ELR (cell line): ENCODE measurements at places on chromosomes 3 and 15.

GRCh38 chr3:184339001-184339400, 1.6 kb downstream of the FAM131A start:
- no peak for DNase-seq

- DNase-seq, result no peak
Measured at GRCh38 chr3:109114746-109115145, 3.2 kb downstream of the MORC1 start.

GRCh38 chr3:57268416-57268815, 24.1 kb downstream of the ASB14 start:
- no peak for DNase-seq

DNA sequence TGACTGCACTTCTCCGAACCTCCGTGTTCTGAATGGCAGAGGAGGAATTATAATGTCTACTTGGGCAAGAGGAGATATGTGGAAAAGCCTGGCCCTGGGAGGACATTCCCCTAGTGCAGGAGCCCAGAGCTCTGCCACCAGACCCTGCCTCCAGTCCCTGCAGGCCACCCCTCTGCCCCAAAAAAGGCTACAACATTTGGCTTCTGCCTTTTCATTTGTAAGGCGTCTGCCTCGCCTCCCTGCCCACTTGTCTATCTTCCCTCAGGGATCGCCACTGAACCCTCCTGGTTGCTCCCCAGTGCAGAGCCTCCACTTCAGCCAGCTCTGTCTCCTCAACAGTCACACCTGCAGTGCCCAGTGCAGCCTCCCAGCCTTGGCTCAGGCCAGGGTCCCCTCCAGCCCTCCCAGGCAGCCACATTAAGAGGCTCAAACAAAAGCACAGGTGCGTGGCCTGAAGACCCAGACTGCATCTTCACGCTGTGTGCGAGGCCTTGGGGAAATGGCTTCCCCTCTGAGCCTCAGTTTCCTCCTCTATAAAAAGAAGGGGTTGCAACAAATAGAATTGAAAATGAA, 125.9 kb upstream of the SMAD3 start:
- DNase-seq, result no peak

DNA sequence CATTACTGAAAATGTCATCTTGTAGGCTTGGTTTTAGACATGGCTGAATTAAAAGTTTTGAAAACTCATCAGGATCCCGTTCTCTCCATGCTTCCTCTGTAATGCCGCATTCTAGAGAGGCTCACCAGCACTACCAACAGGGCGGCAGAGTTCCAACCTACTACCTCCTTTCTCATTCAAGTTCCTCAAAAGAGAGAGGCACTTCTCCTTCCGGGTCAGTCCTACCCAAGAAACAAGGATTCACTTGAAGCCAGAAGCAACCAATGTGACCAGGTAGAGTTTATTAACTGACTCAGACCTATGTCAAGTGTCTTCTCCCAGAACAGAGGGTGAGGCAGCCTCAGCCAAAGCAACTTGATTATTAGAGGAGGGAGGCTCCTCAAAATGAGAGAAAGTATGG, 59.8 kb upstream of the GYG1 start:
- no peak for DNase-seq

GRCh38 chr3:27176256-27176655, 192.9 kb downstream of the NEK10 start:
- no peak for DNase-seq

GRCh38 chr3:14465425-14465824, 63.0 kb downstream of the SLC6A6 start:
- no peak for DNase-seq

- peak; percentile 80 for DNase-seq
Measured at GRCh38 chr3:138347960-138348753, at the start of gene MRAS. TSS of gene MRAS (plus strand) at chr3:138348579. CDS start at chr3:138372884, 24,305 bp downstream.

DNA sequence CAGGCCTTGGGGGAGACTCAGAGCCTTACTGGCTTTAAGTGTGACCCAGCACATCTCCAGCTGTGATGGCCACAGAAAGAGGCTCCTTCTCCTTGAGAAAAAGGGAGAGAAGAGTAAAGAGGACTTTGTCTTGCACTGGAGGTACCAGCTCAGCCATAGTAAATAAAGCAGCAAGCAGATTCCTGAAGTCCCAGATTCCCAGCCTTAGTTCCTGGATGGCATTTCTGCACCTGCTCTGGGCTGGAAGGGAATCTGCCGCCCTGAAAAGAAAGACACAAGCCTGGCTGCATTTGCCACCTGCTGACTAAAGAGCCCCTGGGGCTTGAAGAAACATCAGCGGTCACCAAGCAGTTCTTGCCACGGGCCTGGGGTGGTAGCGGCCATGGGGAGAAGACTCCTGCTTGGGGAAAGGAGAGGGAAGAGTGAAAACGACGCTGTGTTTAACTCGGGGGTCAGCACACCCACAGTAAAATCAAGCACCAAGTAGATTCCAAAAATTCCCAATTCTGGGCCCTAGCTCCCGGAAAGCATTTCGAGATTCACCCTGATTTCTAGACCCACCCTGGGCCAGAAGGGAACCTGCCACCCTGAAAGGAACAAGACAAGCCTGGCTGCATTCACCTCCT, 24.2 kb upstream of the TNK2 start:
- no peak for DNase-seq

DNA sequence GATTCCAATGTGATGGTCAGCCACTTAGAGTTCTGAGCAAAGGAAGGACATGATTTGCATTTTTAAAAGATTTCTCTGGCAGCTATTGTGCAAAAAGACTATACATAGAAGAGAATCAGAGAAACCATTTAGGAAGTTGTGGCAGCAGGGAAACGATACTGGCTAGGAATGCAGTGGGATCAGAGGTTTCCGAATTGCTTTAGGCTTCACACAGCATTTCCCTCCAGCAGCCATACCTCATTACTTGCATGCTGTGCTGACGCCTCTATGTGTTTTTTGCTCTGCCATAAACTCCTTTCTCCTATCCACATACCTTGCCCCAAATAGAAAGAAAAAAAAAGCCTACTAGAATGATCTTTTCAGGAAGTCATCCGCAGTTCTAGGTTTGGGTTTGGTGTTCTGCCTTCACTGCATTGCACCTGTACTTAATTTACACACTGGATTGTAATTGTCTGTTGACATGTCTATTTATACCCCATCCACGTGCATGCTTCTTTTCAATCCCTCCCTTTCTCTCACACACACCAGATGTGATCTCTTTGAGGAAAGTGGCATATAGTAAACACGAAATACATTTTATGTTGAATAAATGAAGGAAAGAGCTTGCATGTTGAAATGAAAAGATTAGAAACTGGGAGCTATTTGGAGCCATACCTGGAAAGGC, 860.3 kb upstream of the SEMA6D start:
- DNase-seq, result no peak

DNA sequence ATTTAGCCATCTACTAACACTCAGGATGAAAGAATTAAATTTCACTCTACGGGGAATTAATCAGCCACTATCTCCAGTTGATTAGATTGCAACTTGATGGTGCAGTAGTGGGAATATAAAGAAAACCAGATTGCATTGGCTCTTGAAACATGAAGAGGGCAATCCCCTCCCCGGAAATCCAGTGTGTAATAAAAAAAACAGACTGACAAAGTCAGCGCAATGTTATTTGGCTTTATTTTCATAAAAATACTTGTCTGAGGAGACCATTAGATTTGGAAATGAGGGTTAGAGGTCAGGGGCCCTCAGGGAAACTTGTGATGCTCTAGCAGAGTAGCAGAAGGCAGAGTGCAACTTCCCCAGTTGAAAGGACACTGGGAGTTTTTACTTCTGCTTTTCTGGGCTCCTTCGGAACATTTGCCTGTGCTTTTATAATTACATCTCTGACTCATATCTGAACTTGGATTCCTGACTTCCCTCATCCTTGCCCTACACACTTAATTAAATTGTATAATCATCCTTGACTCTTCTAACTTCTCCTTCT, 326.8 kb downstream of the TUSC7 start:
- peak; percentile 53 for DNase-seq
